Dermis microvascular lymphatic vessel endothelial cell (primary cell): ENCODE measurements at places on chromosomes 11 and 22. TPM values are rescaled to one million over a fixed set of nuclear protein-coding genes. Genes with fewer than 3 reads are reported as not detected.

- no peak for DNase-seq
Observed at GRCh38 chr22:29830585-29830984, 7.5 kb downstream of the ASCC2 start.

Gene FGF19
- total RNA-seq: not detected in 2 replicates

DNA sequence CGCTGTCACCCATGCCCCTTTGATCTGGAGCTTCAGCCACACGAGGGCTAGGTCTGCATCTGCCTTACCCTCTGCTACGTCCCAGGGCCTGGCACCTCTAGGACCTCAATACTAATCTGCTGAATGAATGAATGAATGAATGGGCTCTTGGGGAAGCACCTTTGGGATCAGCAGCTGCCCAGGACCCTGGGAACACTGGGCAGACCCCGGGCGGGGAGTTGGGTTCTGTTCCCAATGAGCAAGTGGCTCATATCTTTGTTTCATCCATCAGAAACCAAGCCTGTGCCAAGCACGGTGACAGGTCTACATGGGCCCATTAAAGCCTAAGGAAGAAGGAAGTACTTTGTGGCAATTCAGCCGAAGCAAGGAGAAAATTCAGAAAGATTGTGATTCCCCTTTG, 41.5 kb upstream of the SHISAL1 start:
- DNase-seq: no peak

Gene CD248
- under 0.01 and 0.13 TPM in 2 replicates for total RNA-seq

DNA sequence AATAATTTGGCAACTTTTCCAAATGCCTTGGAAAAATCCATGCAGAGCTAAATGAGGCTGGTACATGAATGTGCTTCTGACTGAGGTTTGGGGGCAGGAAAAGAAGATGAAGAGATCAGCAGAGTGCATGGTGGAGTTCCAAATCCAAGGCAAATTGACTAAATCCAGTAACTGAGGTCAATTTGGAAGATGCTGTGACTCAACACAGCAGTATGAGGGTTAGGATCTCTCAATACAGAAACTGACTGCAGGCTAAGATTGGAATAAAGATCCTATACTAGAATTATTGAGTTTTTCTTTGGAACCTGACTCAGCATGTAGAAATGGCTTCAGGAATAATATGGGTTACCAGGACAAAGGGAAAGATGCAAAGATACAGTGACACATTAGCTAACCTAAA, 99.3 kb upstream of the FAT3 start:
- DNase-seq: no peak
